Activated CD4-positive, alpha-beta T cell treated with anti-CD3 and anti-CD28 coated beads, Interleukin-2, amount 10 ng/mL, durations not matched to agents 7 days and 5 days (primary cell): ENCODE measurements at places on chromosomes 2 and 18. TPM values are rescaled to one million over a fixed set of nuclear protein-coding genes. Genes with fewer than 3 reads are reported as not detected.

GRCh38 chr2:19552270-19552669 is 193.8 kb upstream of the OSR1 start:
- no peak overlapping the region for H3K27ac ChIP-seq
- H3K4me3 ChIP-seq = no peak overlapping the region
- no peaks in the 10 kb centered on the region for H3K36me3 ChIP-seq
- no peaks in the 10 kb centered on the region for H3K4me1 ChIP-seq
- H3K27me3 ChIP-seq = peaks cover 11% of the 10 kb centered on the region
- no peak for DNase-seq

The ANKRD36C gene
- total RNA-seq = 81.1 TPM

The MAB21L4 gene
- total RNA-seq = not detected

GRCh38 chr2:36507408-36507812 is 90.6 kb downstream of the FEZ2 start:
- H3K27ac ChIP-seq = no peak overlapping the region
- H3K4me1 ChIP-seq = no peaks in the 10 kb centered on the region
- no peak overlapping the region for H3K4me3 ChIP-seq
